Thyroid gland (tissue), 4 donors: ENCODE measurements at places on chromosomes 3 and 15.

- DNase-seq = no peak
- H3K27ac ChIP-seq = peak overlapping the region; percentile 92
- peak overlapping the region; percentile 86 for H3K4me3 ChIP-seq
- peaks cover 7% of the 10 kb centered on the region for H3K4me1 ChIP-seq
- no peaks in the 10 kb centered on the region for H3K27me3 ChIP-seq
- peaks cover 23% of the 10 kb centered on the region for H3K36me3 ChIP-seq
These were observed 863 bp downstream of the PSMA4 start for GRCh38 chr15:78540871-78541743.

DNA sequence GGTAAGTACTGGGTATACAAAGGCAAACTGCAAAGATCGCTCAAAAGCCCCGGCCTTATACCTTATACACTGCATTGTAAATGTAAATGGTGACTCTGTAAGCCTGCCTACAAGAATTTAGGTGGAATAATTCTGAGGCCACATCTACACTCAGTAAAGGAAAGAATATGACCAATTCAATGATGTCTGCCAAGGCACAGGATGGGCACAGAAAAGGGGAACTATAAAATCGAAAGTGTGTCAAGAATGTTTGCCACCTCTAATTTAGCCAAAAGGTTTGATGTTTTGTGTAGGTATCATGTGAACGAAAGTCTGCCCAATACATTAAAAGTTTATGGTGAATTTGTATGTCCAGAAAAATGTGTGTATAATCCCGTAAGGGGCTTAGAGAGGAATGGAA, 96.1 kb downstream of the FOXP1 start:
- H3K4me1 ChIP-seq = no peaks in the 10 kb centered on the region
- DNase-seq = no peak
- no peaks in the 10 kb centered on the region for H3K36me3 ChIP-seq
- H3K4me3 ChIP-seq = no peak overlapping the region
- no peak overlapping the region for H3K27ac ChIP-seq
- H3K27me3 ChIP-seq = no peaks in the 10 kb centered on the region

GRCh38 chr3:118900737-118901525, 133.7 kb downstream of the IGSF11 start:
- no peak overlapping the region for H3K4me3 ChIP-seq
- H3K27me3 ChIP-seq = no peaks in the 10 kb centered on the region
- H3K36me3 ChIP-seq = no peaks in the 10 kb centered on the region
- no peak for DNase-seq
- H3K27ac ChIP-seq = no peak overlapping the region

- no peaks in the 10 kb centered on the region for H3K27me3 ChIP-seq
- peak; percentile 46 for DNase-seq
These were observed 1.3 kb downstream of the CACNA1D start for GRCh38 chr3:53495520-53496391.

DNA sequence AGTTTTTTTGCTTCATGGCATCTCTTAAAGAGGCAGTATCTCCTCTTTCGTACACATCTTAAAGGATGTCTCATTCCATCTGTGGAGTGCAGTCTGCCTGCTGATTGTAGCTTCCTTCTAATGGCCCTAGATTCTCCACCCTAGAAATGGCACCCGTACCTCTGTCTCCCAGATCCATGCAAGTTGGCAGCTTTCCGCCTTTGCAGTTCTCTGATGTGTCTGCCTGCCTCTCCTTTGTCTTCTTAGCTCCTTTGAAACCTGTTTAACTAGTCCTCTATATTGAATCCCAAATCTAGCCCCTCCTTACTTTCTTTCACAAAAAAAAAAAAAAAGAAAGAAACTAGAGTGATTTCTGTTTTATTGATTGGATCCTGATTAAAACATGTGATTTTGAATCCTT, 1025.0 kb downstream of the ZPLD1 start:
- no peaks in the 10 kb centered on the region for H3K27me3 ChIP-seq
- H3K4me3 ChIP-seq = no peak overlapping the region
- DNase-seq = no peak
- H3K4me1 ChIP-seq = no peaks in the 10 kb centered on the region
- no peak overlapping the region for H3K27ac ChIP-seq

GRCh38 chr15:73305331-73306211, 63.2 kb downstream of the HCN4 start:
- peak; percentile 62 for DNase-seq
- H3K27me3 ChIP-seq = no peaks in the 10 kb centered on the region
- H3K4me1 ChIP-seq = no peaks in the 10 kb centered on the region
- peaks cover 11% of the 10 kb centered on the region for H3K36me3 ChIP-seq
- H3K27ac ChIP-seq = no peak overlapping the region

GRCh38 chr3:43870120-43870519, 179.4 kb downstream of the ABHD5 start:
- DNase-seq = peak; percentile 61
- peaks cover 65% of the 10 kb centered on the region for H3K4me1 ChIP-seq

GRCh38 chr3:178353006-178353694, 183.1 kb upstream of the KCNMB2 start:
- no peak for DNase-seq
- H3K36me3 ChIP-seq = no peaks in the 10 kb centered on the region
- no peak overlapping the region for H3K4me3 ChIP-seq
- no peaks in the 10 kb centered on the region for H3K27me3 ChIP-seq

DNA sequence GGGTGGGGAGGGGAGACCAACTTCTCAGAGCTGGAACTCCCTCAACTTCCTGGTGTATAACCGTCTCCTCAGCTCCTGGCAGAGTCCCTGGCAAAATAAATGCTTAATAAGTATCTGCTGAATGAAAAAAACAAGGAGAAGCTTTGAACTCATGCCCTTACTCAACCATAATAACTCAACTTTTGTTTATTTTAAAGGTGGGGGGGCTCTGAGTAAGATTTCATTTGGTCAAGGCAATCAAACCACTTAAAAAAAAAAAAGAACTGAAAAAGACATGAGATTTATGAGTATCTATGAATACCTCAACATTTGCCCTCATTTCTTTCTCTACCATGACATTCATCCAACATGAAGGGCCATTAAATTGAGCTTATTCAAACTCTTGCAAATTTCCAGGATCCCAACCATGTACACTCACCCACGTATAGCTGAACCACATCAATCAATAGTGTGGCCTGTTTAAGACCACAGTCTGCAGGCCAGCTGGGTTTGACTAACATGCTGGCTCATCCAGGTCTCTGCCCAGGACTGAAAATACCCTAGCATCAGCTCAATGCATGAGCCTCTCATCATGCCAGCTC, 157.9 kb downstream of the FOXP1 start:
- H3K4me1 ChIP-seq = peaks cover 51% of the 10 kb centered on the region
- DNase-seq = no peak
- no peaks in the 10 kb centered on the region for H3K27me3 ChIP-seq
- peak overlapping the region; percentile 27 for H3K27ac ChIP-seq

GRCh38 chr15:90062023-90062442, 40.2 kb downstream of the IDH2 start:
- peak overlapping the region; percentile 90 for H3K27ac ChIP-seq
- peaks cover 27% of the 10 kb centered on the region for H3K4me1 ChIP-seq
- H3K27me3 ChIP-seq = no peaks in the 10 kb centered on the region
- H3K36me3 ChIP-seq = no peaks in the 10 kb centered on the region

DNA sequence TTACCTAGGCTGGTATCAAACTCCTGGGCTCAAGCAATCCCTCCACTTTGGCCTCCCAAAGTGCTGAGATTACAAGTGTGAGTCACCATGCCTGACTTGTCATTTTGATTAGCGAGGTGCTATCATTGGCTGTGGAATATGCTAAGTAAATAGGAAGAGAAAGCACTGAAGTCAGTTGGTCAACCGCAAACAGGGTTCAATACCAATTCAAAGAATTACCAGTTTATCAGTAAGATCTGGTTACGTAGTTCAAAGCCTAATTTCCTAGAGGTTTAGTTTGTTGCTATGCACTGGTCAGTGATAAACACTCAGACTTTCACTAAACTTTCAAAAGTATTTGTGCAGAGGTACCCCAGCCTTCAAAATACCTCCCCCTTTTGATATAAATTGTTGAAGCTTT, 29.5 kb downstream of the GLB1 start:
- no peak overlapping the region for H3K4me3 ChIP-seq
- H3K27me3 ChIP-seq = no peaks in the 10 kb centered on the region
- no peak overlapping the region for H3K27ac ChIP-seq
- H3K4me1 ChIP-seq = no peaks in the 10 kb centered on the region
- DNase-seq = no peak
- H3K36me3 ChIP-seq = peaks cover 19% of the 10 kb centered on the region

- no peak for DNase-seq
- H3K4me3 ChIP-seq = no peak overlapping the region
- H3K36me3 ChIP-seq = no peaks in the 10 kb centered on the region
- H3K27ac ChIP-seq = no peak overlapping the region
- no peaks in the 10 kb centered on the region for H3K27me3 ChIP-seq
- no peaks in the 10 kb centered on the region for H3K4me1 ChIP-seq
These were observed 39.3 kb downstream of the EDEM1 start for GRCh38 chr3:5226783-5227182.

- no peak overlapping the region for H3K27ac ChIP-seq
- no peak for DNase-seq
These were observed 24.6 kb downstream of the AQR start for GRCh38 chr15:34944936-34945335.
